SJCRH30 (cell line): ENCODE measurements at places on chromosomes 6 and 20.
A peak's percentile ranks its signal among the peaks of the same experiment; 100 is the strongest.

DNA sequence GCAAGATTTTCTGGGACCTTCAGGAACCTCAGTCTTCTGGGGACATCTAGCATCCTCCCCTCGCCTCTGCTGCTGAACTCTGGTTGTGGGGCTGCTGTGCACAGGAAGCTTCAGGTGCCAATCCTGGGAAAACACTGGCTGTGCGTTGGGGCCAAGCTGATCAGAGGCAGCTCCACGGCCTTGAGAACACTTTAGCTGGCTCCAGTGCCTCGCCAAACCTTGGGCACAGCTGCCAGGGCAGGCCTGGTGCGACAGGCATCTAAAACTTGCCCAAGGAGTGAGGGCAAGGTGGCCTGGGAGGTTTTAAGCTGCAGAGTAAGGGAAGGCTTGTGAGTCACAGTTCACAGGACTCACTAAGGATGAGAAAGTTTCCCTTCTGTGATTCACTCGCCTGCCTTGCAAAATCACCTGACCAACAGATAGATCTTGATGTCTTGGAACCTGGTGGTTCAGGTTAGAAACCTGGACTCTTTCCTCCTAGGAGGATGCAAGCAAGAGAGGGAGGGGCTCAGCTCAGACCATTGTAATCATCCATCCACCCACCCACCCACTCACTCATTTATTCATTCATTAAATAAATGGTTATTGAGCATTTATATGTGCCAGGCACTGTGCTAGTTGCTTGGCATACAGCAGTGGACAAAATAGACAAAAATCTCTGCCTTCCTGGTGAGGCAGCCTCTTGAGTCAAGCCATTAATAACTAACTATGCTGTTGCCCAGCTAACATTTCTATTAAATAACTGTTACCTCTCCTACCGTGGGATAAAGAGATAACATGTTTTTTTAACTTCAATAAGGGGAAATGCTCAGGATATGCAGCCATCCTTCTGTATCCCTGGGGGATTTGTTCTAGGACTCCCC lies 2.5 kb upstream of the SPATS1 start:
- no peak for DNase-seq

DNA sequence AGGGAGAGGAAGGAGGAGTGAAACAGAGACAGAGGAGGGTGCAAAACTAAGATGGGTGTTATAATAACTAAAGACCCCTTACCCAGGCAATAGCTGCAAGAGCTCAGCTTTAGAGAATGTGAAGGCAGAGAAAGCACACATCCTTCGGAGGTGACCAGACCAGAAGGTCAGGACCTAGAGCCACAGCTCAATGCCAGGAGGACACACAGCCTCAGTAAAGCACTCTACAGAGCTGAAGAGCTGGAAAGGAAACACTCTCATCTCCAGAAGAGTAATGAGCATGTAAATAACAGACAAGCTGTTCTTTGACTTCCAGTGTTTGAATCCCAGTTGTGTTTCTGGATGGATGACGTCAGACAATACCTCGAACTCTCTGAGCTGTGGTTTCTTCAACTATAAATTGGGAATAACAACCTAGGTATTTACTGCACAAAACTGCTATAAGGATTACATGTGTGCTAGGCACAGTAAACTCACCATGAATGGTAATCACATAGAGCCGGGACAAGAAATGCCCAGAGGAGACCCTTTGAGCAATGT lies 63.2 kb downstream of the MAP3K5 start:
- no peak for DNase-seq

DNA sequence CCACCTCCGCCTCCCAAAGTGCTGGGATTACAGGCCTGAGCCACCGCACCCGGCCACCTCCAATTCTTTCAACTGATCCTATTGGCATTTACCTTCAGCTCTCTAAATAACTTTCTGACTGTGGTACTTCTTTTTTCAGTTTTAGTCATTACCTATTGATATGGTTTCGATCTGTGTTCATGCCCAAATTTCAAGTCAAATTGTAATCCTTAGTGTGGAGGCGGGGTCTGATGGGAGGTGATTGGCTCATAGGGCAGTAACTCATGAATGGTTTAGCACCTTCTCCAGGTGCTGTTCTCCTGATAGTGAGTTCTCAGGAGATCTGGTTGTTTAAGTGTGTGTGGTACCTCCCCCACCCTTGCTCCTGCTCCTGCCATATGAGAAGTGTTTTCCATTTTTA lies 140.9 kb downstream of the LPA start:
- DNase-seq, result no peak

- DNase-seq, result peak; percentile 37
Observed at GRCh38 chr6:15956205-15957106, 172.4 kb upstream of the MYLIP start.

DNA sequence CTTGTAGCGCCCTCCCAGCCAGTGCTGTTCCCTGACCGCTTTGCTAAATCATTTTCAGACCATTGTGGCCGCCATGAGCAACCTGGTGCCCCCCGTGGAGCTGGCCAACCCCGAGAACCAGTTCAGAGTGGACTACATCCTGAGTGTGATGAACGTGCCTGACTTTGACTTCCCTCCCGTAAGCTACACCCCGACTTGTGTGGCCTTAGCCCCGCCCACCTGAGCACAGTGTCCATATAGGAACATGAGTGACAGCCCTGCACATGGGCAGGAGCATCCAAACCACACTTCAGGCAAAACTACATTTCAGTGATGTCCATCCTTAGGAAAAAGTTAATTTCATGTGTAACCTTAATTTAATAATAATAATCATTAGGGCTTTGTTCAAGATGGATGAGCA lies 51.1 kb downstream of the GNAS start:
- no peak for DNase-seq

- DNase-seq, result peak; percentile 50
Observed at GRCh38 chr6:127737009-127737486, 160.1 kb downstream of the C6orf58 start.

DNA sequence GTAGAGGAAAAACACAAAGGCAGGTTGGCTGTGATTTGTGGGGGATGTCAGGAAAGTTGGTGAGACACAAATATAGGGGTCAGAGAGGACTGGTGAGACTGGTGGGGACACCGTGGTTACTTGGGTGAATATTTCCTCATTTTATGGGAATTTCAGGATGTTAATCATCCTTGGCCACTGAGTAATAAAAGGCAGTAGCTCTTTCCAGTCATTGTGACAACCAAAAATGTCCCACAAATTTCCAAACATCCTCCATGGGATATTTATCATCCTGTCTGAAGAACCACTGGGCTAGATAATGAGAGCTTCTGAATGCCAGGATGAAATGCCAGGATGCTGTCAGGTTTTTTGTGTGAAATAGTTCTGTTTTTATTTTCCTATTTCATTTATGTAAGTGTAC lies 374.1 kb downstream of the CD109 start:
- no peak for DNase-seq

GRCh38 chr20:63178889-63179686 lies 36.8 kb downstream of the YTHDF1 start:
- DNase-seq, result no peak
